Pericardium fibroblast (primary cell): ENCODE measurements at places on chromosomes 13 and 19. TPM values are rescaled to one million over a fixed set of nuclear protein-coding genes. Genes with fewer than 3 reads are reported as not detected.

ZIC2 gene
- total RNA-seq: not detected in 2 replicates

KLK7 gene
- not detected in 2 replicates for total RNA-seq

MUC16 gene
- under 0.01 and 0.12 TPM in 2 replicates for total RNA-seq

DAZAP1 gene
- 34.8 and 39.7 TPM in 2 replicates for total RNA-seq

SLC25A42 gene
- total RNA-seq: 7.7 and 11.6 TPM in 2 replicates

LAIR1 gene
- not detected in 2 replicates for total RNA-seq

TEX101 gene
- total RNA-seq: not detected in 2 replicates

MCEMP1 gene
- total RNA-seq: not detected in 2 replicates

RASIP1 gene
- total RNA-seq: 2.3 and 6.4 TPM in 2 replicates

ANGPTL8 gene
- total RNA-seq: 0.43 TPM in 1 of 2 replicates, not detected in the other

PROZ gene
- total RNA-seq: not detected in 2 replicates

LPAR6 gene
- total RNA-seq: 4.2 and 8.9 TPM in 2 replicates

ZNF667 gene
- 3.3 and 6.1 TPM in 2 replicates for total RNA-seq

PSPN gene
- 1.0 and 1.2 TPM in 2 replicates for total RNA-seq

A1BG gene
- total RNA-seq: 16.1 and 31.5 TPM in 2 replicates

TEX26 gene
- total RNA-seq: not detected in 2 replicates

C1QTNF9 gene
- not detected in 2 replicates for total RNA-seq

UBE2M gene
- 22.0 and 27.4 TPM in 2 replicates for total RNA-seq

TEKTIP1 gene
- not detected in 2 replicates for total RNA-seq

LGALS14 gene
- not detected in 2 replicates for total RNA-seq

FREM2 gene
- total RNA-seq: under 0.01 TPM in 1 of 2 replicates, not detected in the other

SMIM44 gene
- not detected in 2 replicates for total RNA-seq

EEF1AKMT1 gene
- 10.0 and 11.6 TPM in 2 replicates for total RNA-seq

SIGLEC8 gene
- not detected in 2 replicates for total RNA-seq

LIM2 gene
- total RNA-seq: not detected in 2 replicates

FOXA3 gene
- not detected in 2 replicates for total RNA-seq

BST2 gene
- 5.5 and 7.0 TPM in 2 replicates for total RNA-seq

LILRA2 gene
- not detected in 2 replicates for total RNA-seq

CYP2A7 gene
- total RNA-seq: not detected in 2 replicates

SERP2 gene
- 1.1 and 3.5 TPM in 2 replicates for total RNA-seq

FRY gene
- 1.7 and 5.6 TPM in 2 replicates for total RNA-seq

ZNF112 gene
- total RNA-seq: 2.6 and 3.6 TPM in 2 replicates

PROSER3 gene
- total RNA-seq: 5.8 and 7.5 TPM in 2 replicates
